ENCODE measurements at places on chromosomes 2 and 18.

DNA sequence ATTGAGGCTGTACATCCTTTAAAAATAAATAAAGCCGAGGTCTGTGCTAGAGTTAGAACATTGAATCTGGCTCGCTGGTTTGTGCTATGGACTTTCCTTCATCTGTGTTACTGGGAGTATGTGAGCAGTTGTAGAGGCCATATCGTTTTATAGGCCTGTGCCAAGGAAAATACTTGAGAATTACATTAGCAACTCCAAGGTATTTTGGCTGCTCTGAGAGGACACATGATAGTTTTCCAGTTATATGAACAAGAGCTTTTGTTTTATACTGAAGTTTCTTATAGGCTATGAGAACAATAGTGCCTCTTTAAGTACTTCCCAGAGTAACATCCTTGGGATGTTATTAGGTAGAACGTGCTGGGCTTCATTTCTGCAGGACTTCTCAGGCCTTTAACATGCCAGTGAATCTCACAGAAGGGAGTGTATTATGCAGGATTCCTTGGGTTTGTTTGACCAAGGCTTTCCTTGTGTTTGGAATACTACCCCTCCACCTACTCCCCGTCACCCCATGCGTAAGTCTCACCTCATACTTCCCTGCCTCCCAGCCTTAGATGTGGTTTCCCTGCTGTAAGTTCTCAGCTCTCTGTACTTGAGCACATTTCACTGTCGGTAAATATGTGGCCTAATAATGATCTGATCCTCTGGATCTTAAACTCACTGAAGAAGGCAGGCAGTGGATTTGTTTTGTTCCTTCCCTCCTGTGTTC is 21.0 kb downstream of the TCF7L1 start:
- no peak for DNase-seq

DNA sequence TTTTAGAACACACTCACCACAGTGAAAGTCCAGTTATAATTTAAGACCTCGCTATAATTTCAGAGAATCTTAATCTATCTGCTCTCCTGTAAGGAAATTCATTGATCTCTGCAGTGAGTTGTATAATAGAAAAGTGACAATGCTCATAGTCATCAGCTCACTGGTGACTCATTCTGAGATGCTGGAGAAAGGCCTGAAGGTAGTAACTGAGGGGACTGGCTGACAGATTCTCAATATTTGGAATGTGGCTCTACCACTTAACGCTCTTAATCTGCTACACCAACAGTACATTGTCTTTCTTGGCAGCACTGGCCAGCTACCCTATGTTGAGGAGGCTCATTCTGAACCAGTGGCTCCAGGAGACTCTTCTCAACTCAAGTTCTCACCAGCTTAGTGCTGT is 246.1 kb downstream of the RPRM start:
- DNase-seq, result no peak

- DNase-seq, result no peak
Measured at GRCh38 chr2:237478979-237479378, 8.1 kb upstream of the MLPH start.

GRCh38 chr18:58325494-58325893 is 281.5 kb downstream of the NEDD4L start:
- no peak for DNase-seq

DNA sequence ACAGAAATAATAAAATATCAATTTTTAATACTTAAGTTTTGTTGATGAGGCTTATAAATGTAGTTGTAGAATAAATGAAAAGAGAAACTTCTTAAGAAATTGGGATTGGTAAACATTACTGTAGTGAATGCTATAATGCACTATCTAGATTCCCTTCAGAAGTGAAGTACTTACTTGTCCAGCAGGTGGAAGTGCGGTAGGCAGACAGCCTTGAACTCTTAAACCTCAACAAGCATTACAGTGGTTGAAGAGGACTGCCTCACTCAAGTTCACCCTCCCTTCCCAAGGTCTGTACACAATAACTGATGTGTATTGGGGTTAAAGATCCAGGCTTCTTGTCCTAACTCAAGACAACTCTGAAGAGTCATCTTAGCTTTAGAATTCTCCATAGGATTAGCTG is 931.0 kb upstream of the LRRTM1 start:
- no peak for DNase-seq

DNA sequence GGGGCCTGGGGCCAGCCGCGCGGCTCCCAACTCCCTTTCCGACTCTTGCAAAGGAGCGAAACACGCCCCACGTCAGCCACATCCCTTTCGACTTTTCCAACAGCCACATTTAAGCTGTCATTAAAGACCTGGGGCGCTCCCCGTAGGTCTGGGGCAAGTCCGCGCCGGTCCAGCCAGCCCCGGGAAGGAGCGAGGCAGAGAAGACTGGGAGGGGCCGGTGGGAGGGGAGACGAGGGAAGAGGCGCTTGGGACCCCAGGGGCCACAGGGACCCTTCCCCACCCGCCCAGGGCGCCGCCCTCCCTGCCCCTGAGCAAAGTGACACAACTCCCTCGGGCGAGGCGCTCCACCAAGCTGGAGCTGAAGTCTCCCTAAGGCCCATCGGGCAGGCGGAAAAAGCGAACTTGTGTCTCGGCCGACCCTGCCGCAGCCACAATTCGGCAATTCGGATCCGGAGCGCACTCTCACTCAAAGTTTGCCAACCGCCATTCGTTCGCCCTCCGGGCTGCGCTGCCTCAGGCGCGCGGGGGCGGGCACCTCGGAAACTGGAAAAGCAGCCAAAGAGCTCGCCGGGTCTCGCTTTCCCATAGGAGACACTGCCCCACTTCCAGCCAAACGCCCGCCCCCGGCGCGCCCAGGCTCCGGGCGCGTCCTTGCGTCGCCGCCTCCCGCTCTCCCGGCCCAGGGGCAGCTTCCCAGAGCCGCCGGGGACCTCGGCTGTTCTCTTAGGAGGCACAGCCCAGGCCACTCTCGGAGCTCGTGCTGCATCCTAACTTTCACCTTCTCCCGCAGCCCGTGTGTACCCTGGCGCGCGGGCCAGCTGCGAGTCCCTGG is 1.1 kb upstream of the KCTD1 start:
- DNase-seq, result peak; percentile 22

DNA sequence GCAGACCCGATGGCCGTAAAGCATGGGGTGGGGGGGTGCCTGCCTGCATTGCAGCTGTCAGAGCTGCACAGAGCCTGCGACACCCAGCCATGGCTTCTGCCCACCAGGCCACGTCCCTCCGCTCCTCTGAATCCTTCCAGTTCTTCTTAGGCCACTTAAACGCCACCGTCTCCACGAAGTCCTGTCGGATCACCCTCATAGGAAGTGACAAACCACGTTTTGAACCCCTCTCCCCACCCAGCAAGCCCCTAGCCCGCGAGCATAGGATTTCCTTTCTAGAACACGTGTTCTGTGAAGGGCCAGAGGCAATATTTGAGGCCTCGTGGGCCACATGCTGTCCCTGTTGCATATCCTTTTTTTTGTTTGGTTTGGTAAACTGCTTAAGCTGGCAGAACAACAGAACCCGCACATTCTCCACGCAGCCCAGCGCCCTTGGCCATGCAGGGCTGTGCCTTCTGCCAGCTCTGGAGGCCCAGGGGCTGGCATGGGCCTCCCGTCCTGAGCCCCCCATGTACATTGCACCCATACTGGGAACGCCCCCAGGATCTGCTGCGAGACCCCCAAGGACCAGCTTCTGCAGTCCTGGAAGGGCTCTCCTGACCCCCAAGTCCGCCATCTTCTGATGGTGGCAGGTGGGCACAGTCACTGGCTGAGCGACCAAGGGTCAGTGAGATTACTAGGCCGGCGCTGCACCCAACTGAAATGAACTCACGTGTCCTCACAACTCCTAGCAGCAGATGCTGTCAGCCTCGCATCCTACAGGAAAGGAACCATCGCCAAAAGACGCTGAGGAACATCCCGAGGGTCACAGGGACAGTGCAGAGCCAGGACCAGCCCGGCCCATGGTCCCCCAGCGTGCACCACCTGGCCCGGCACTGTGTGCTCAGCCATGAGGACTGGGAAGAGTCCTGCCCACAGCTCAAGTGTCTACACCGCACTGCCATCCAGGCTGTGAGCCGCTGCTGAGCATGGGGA is 35.1 kb downstream of the ADI1 start:
- no peak for DNase-seq

GRCh38 chr2:26424221-26424620 is 22.5 kb downstream of the DRC1 start:
- DNase-seq, result no peak

DNA sequence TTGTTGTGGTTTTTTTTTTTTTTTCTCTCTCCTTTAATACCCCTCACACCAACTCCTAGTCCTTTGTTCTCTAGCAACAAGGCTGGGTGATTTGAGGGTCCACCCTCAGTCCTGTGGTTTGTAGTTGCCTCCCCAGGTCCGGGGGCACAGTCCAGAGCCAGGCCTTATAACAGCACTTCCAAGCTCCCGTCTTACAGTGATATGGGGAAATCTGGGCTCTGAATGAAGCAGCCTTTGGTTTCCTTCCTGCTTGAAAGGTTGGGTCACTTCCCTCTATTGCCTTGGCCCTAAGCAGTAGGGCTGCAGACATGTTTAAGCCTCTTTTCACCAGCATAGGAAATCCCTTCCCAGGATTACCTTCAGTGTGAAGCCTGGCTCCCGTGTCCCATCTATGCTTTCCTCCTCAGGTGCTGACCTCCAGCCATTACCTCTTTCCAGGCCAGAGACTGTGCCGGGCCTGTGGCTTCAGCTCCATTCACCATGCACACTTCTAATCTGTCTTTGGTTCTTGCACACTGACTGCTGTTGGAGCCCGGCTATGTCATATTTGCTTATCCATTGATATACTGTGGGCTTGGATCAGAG is 21.2 kb upstream of the NTSR2 start:
- DNase-seq, result no peak

GRCh38 chr18:8117006-8117371 is 492.2 kb upstream of the RAB12 start:
- no peak for DNase-seq

Data from muscle of back (tissue), 13 donors.